Activated CD4-positive, CD25-positive, alpha-beta regulatory T cell (primary cell): ENCODE measurements at places on chromosomes 12 and 14.

DNA sequence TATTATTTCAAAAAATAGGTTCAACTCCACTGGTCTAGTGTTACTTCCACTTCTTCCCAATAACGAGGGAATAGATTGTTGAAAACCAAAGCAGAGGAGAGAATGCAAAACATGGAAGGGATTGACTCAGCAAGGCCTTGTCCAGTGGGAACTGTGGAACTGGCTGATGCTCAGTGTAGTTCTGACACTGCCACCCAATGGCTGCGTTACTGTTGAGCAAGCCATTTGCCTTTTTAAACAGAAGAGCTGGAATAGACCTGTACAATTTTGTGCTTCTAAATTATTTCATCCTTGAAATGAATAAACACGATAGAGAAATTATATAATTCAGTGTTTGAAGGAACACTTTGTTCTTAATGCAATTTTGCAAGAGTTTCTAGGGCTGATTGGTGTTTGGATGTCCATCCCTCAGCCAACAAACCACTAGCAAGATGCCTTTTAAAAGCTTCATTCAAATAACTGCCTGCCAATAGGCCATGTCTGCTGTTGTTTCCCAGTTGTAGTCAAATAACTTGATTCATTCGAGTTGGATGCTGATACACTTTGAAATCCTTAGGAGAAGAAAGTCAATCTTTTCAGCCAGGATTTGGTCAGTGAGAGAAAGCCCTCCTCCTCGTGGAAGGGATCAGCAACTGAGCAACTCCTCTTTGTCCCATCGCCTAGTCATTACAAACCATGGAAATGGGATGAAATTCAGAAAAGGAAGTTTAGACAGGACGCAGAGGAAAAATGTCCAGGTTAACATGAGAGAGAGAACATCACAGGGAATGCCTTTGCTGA lies 7.3 kb upstream of the MGP start:
- DNase-seq: no peak

DNA sequence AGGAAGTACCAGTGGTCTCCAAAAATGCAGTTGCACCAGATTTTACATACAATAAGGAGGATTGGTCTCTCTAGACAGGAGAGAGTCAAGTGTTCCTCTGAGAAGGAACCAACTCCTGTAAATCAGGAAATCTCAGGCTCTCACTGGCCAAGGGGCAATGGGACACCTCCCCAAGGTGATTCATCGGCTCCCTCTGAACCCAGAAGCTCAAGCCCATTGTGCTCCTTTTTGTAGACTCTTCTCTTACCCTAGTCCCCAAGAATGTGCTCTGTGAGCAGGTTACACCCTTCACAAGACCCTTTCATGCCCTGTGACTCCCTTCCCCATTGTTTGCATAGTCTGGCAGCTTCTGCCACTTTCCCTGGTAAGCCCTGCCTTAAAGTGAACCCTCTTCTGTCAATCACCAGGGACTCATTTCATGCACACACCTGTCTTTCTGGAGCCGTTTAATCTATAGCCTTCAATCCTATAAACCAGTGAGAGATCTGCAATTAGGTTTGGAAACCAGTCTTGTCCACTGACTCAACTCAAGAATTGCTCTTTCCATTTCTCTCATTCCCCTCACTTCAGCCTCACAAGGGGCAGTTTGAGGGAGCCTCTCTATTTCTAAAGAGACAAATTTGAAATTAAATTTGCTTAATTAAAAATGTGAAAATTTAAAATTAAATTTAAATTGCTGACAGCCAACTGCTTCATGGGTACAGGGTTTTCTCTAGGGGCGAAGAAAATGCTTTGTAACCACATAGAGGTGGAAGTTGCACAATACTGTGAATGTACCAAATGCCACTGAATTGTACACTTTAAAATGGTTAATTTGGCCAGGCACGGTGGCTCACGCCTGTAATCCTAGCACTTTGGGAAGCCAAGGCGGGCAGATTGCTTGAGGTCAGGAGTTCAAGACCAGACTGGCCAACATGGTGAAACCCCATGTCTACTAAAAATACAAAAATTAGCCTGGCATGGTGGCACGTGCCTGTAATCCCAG lies 38.3 kb upstream of the LTA4H start:
- no peak for DNase-seq

DNA sequence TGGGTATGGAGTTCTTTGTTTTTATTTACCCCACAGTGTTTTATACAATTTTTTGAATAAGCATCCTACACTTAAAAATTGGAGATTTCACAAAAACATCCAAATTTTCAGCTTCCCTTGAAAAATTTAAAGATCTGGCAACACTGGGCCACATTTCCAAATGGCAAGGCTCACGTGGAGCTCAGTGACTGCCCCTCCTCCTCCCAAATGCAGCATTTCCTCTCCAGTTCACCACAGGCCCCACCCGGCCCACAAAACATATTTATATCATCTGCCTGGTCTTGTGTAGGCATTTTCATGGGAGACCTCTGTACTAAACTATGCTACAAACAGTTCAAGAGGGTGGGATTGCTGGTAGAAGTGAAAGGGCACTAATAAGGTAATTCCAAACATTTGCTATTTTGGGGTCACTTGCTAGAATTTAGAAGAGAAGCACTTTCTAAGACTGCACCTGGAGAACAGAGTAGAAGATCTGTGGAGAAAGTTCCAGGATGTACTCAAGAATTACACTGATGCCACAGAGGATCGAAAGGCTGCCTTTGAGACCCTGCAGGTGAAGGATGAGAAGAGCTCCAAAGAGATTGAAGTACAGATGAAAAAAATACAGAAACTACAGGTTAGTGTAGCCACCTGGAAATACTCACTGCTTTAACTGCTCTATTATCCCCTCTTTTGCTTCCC lies 7.3 kb downstream of the FKBP11 start:
- no peak for DNase-seq

DNA sequence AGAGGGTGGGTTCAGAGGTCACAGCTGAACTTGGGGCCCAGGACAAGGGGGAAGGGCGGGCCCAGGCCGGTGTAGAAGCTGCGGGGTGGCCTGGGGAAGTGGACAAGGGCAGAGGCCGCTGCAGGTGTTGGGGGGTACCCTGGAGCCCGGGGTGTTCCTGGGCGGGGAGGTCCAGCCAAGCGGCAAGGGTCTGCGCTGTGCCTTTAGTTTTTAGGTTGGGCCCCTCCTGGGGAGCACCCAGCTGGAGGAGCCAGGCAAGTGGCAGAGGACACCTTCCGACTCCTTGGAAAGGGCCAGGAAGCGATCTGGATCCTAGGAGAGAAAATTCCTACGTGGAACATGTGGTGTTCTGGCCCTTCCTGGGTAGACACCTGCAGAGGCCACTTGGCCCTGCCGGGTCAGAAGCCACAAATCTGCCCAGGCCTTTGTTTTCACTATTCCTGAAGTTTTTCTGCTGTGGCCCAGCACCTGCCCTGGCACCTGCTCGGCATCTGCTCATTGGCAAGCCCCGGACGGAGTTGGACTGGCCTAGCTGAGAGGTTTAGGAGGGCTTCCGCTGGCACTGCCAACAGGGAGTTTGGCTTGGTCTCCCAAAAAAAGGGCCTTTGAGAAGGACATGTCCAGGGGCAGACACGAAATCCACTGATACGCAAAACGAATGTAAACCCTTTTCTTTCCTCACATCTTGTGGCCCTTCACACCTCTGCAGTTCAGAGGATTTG lies 61.1 kb downstream of the SMUG1 start:
- no peak for DNase-seq

DNA sequence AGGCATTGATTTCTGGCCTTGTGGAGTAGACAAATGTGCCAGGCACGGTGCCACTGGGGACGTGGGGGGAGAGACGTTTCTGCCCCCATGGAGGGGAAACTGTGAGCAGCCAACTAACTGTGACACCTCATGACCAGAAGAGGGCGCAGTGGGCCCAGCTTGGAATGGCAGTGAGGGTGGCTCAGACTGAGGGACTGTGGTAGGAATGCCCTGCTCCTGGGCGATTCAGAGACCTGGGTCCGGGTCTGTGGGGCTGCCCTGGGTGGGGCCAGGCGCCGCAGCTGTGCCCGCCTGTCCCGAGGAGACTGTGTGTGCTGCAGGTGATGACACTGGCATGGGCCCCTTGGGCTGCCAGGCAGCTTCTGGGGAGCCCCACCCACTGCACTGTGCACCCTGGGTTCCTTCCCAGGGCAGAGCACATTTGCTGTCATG lies 60.6 kb downstream of the SLC25A47 start:
- peak; percentile 43 for DNase-seq

GRCh38 chr14:104467641-104468040 lies 111.9 kb upstream of the C14orf180 start:
- no peak for DNase-seq

GRCh38 chr12:47085815-47086252 lies 6.1 kb upstream of the AMIGO2 start:
- DNase-seq: peak; percentile 3

GRCh38 chr14:69789118-69789640 lies 7.9 kb downstream of the SLC10A1 start:
- no peak for DNase-seq

GRCh38 chr12:62933220-62933601 lies 1.7 kb downstream of the PPM1H start:
- DNase-seq: no peak

DNA sequence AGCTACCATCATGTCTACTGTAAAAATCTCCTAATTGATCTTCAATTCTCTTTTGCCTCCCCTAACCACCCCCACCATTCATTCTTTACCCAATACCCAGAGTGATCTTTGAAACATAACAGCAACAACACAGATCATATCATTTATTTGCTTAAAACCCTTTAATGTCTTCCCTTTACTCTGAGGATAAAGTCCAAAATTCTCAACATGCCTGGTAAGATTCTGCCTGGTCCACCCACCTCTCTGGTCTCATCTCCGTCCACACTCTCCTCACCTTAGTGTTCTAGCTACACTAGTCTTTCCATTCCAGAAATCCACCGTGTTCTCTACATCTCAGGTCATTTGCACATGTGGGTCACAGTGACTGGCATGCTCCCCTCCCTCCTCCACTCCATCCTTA lies 27.7 kb downstream of the SLC38A4 start:
- DNase-seq: no peak

DNA sequence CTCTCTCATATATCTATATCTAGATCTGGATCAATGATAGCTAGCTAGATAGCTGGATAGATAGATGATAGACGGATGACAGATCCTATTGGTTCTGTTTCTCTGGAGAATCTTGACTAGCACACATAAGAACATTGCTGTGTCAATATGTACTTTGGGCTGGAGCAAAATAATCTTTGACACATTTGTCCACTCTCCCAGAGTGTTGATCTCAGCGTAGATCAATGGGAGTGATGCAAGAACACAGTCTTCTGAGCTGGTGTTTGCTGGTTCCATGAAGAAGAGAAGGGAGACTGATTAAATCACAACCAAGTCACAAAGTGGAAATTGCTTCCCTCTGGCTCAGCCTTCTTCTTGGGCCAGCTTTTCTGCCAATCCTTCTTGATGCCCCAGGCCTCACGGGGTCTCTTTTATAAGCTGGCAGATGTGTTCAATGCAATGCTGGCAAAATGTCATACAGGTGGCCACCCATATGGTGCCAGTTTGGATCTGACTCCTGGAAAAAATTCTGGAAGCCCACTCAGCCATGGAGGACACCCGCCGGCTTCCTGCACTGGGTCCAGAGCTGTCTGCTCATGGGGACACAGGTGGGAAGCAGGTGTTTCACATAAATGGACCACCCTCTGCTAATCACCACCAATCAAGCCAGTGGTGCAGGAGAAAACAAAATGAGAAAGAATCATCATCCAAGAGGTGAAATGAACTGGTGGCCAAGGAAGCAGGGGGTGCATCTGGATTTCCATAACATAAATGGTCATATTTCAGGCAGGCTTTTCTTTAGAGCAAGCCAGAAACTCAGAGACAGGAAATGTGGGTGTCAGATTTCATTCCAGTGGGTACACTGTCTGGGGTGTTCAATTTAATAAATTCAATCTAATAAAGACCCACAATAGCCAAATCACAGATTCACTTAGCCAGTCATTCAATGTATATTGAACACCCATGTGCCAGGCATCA lies 310.3 kb downstream of the DPF3 start:
- DNase-seq: no peak

GRCh38 chr12:121657305-121658008 lies 12.0 kb downstream of the MORN3 start:
- DNase-seq: no peak
